ENCODE measurements at places on chromosomes 3 and 15.

GRCh38 chr3:76051145-76051544 is 265.8 kb upstream of the ZNF717 start:
- DNase-seq = no peak

DNA sequence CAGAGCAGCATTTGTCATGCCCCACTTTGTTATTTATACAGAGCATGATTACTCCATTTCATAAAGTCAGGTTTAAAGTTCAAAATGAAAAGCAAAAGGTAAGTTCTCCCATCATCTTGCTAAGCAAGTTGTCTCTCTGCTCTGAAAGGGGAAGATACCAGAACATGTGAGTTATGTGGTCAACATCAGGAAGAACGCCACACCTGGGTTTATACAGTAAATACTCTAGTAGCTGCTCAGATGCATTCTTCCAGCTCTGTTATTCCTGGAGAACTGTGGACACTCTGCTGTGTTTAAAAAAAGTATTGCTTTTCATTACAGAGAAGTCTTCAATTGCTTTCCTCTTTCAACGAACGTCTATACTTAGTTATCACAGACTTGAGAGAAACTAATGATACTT is 145.7 kb downstream of the PLCL2 start:
- DNase-seq = no peak

DNA sequence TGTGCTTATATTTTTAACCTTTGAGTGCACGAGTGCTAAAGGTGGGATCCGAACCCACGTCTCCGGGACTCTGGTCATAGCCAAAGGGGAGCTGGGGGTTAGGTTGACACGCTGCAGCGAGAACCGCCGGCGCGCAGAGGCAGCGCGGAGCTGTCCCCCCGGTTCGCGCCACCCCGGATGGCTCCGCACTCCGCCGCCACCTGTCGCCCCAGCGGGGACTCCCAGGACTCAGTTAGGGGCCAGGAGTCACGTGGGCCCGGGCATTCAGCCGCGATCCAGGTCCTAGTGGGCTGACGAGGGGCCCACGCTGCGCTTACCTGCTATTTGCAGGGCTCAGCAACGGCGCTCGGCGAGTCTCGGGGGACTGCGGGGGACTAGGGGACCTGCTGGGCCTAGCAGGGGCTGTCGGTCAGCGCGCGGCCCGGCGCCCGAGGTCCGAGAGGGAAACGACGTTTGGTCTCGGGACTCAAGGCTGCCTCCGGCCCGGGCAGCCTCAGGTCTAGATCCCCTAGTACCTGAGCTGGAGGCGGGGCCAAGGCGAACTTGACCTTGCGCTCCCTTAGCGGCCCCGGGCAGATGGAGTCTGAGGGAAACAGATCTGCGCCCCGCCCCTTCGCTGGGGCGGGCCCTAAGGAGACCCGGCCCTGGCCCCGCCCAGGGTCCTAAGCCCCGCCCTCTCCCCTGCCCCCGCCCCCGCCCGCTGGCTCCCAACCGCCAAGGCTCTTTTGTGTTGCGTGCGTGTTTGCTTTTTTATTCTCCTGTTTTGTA is at the start of gene NMNAT3:
TSS of gene NMNAT3 (minus strand) at position 585 of the 768 bp plus-strand sequence. CDS start 50,248 bp downstream, outside the sequence.
- peak; percentile 63 for DNase-seq

GRCh38 chr3:139935016-139935865 is at the start of gene CLSTN2:
Gene CLSTN2, plus strand, starts transcription at chr3:139935185.
- peak; percentile 41 for DNase-seq

- peak; percentile 97 for DNase-seq
Measured at GRCh38 chr3:171788546-171789351, 21.5 kb downstream of the PLD1 start.

GRCh38 chr3:29186982-29187725 is 93.7 kb upstream of the RBMS3 start:
- peak; percentile 91 for DNase-seq

- no peak for DNase-seq
Measured at GRCh38 chr3:194983121-194983520, 287.8 kb downstream of the XXYLT1 start.

DNA sequence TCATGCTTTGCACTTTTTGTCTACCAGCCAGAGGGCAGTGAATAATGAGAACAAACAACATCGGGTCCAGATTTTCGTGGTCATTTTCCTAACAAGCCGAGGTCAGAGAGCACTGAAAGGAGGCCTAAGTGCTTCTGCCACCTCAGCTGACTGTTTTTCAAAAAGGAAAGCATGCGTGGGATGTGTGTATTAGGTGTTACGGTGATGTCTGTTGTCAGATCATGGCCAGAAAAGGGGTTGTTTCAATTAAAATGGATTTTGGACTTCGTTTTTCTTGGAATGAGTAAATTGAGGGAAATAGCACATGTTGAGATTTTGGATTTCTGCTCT is 99.5 kb downstream of the APBA2 start:
- no peak for DNase-seq

GRCh38 chr3:135581806-135582205 is 383.7 kb upstream of the PPP2R3A start:
- DNase-seq = no peak

DNA sequence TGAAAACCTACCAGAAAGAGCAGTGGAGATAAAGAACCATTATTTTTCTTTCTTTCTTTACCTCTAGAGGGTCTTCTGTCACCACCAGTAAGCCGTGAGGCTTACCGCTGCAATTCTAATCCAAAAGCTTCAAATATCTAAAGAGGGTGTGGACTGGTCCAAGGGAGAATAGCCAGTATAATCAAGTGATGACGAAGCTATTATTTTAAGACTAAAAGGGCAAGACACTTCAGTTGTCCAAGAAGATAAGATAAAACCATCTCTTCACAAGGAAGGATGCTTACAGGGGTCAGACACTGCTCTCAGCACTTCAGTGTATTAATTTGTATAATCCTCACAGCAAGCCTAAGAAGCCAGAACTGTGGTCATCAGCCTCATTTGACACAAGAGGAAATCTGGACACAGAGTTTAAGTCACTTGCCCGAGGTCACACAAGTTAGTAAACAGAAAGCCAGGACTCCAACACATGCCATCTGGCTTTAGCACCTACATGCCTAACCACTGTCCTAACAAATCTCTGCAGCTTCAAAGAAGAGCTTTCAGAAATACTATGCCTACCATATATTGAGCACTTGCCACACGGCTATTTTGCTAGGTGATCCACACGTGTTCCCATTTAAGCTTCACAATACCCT is 14.6 kb downstream of the HDC start:
- peak; percentile 48 for DNase-seq

GRCh38 chr3:179072100-179072438 is 460 bp upstream of the ZMAT3 start:
- DNase-seq = peak; percentile 47

DNA sequence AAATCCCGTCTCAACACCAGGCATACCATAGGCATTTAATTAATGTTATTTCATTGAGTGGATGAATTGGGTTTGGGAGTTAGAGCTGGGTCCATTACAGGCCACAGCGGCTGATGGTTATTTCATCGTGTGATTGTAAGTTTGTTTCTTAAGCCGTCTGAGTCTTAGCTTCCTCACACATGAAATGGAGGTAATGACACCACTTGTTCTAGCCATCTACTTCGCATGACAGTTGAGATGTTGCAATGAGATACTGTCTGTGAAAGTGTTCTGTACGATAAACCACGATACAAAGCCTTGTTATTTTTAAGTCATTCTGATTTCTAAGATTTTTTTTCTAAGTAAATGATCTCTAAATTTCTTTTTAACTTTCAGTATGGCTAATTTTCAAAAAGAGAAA is 8.6 kb upstream of the TP63 start:
- peak; percentile 26 for DNase-seq

GRCh38 chr15:91376038-91376437 is 276.0 kb downstream of the SV2B start:
- DNase-seq = no peak

DNA sequence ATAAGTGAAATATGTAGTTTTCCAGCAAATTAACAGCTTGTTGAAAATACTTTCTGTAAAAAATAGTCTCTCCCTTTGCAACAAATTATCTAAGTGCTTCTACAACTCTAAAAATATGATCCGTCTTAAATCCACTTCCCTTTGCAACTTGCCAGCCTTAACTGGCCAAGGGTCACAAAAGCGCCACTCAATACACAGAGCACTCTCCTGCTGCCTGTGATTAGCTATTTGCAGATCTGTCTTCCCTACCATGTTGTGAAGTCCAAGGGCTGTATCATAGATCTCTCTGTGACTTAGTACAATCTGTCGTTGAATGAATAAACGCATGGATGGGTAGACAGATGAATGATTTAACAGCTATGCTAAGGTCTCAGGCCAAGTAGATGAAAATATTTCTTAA is 76.2 kb downstream of the ITGB5 start:
- no peak for DNase-seq

DNA sequence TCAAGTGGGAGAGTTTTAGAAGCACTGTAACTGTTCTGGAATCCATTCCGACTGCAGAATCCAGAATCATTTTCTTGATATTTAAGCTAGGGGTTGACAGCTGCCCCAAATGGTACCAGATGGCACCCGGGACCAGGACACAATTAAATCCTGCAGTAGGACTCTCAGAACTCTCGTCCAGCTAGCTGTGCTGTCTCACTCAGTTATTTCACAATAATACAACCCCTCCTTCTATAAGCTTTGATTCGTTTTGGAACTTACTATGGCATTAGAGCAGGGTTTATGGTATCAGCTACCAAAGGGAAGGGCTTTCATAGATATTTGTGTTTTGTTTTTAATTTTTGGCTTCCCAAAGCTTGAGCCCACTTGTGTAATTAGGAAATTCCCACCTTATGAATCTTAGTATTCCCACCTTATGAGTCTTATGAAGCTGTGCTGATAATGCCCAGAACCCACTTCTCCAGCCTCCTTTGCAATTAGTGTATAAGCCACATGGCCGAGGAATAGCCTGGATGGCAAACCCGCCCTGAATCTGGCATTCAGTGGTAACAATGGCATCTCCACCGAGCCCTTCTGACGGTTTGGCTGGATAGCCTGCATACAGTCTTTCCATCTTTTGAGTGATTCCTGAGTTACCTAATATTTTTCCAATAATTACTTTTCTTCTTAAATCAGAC is 120.1 kb downstream of the UACA start:
- DNase-seq = peak; percentile 22

DNA sequence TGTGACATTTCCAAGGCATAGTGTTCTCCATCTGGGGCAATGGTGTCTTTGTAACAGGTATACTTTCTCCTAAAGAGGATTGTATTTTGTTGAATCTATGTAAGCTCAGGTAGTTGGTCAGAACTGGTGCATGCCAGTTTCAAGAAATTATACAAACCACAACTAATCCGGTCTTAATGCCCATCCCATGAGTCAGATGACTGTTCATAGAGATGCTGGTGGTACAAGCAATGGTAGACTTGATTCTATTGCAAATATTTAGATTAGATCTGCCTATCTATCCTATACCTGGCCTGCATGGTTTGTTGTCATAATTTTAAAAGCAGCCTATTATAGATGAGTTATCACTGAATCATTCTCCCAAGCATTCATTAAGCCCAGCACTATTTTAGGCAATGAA is 43.5 kb downstream of the ATP13A5 start:
- no peak for DNase-seq

DNA sequence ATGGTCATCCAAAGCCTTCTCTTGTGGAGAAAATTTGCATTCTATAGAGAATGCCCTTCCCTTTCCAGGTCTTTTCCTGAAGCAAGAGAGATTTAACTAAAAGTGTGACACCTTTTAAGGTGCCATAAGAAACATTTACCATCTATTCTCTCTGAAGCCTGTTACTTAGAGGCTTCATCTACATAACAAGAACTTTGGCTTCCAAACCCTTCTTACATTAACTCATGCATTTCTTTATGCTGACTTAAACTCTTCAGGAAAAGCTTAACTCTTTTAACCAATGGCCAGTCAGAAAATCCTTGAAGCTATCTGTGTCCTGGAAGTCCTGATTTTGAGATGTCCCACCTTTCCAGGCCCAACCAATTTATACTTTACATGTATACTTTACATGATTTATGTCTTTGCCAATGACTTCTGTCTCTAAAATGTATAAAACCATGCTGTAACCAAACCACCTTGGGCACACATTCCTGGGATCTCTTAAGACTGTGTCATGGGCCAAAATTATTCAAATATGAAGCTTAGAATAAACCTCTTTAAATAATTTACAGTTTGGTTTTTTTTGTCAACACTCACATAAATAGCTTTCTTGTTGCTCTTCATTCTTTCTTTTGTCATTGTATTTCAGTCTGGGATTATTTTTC is 472.6 kb upstream of the NECTIN3 start:
- peak; percentile 48 for DNase-seq

- no peak for DNase-seq
Measured at GRCh38 chr15:33051528-33051927, 143.0 kb downstream of the FMN1 start.

GRCh38 chr3:62187022-62187431 is 186.3 kb downstream of the FEZF2 start:
- DNase-seq = peak; percentile 17

- no peak for DNase-seq
Measured at GRCh38 chr3:115708540-115708939, 85.2 kb downstream of the GAP43 start.

DNA sequence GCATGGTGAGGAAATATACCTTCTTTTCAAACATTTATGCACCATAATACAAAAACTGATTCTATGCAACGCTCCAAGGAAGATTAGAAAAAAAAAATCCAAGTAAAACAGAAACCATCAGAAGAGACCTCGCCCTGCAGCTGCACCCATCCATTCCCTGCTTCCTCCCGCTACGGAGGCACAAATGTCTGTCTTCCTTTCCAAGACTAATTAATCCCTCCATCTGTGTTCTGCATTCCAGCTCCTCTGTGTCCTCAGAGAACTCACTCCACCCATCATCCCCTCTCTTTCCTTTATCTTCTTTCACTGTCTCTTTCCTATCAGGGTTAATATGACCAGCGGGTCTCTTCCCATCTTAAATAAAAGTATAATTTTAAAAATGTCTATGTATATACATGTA is 196.1 kb downstream of the ADAMTSL3 start:
- no peak for DNase-seq

DNA sequence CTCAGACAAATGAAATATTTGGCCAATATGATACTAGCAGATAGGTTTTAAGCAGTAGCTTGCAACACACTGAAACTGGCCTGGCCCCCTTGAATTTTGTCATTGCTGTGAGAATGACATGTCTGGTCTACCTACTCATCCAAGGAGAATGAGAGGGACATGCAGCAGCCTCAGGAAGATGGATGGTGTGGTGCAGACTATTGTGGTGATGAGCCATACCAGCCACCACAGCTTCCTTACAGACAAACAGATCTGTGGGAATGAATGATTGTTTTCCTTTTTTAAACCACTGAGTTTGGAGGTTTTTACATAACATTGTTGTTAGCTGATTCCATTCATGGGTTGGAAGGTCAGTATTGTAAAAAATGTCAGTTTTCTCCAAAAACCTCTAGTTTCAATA is 133.7 kb upstream of the POU1F1 start:
- no peak for DNase-seq

DNA sequence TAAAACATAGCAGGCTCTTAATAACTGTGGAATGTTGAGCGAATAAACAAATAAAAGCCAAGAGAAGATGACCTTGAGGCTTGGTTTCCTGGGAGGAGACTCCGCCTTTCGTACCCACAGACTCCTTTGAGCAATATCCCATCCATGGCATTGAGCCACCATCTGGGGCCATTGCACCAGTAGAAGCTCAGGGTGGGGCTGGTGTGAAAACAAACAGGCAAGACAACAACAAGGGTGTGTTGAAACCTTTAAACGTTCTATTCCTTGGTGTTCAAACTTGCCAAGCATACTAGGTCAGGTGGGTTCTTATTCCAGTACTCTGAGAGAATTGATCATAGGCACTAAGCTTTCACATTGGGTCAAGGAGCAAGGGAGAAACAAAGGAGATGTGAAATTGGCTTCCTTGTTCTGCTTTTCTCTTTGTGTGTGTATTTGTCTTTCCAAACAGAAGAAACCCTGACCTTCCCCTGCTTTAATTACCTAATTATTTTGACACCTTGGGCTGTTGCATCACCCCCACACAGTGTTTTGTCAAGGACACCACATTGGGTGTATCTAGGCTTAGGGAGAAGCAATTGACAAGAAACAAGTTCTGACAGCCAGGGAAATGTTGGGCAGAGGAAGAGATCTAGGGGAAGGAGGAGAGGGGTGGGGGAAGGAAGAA is 105.1 kb upstream of the BCL6 start:
- no peak for DNase-seq
